Activated B cell treated with CpG ODN at 0.5 μM for 24 hours (primary cell): ENCODE measurements at places on chromosomes 3 and 15. TPM values are rescaled to one million over a fixed set of nuclear protein-coding genes. Genes with fewer than 3 reads are reported as not detected.
A peak's percentile ranks its signal among the peaks of the same experiment; 100 is the strongest.

The CCRL2 gene
- 1.9 TPM in 2 replicates for total RNA-seq

The MITF gene
- 0.32 TPM in 1 of 2 replicates, not detected in the other for total RNA-seq

DNA sequence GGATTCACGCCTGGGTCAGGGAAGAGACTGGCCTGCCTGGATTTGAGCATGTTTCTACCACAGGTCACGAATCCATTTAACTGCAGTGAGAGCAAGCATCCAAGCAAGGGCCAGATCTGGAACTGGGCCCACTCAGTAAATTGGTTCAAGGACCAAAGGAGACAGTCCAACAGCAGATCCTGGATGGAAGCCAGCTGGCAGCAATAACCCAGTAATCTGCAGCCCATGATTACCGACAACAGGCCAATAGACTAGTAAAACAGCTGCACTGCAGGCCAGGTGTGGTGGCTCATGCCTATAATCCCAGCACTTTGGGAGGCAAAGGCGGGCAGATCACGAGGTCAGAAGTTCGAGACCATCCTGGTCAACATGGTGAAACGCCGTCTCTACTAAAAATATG lies 11.8 kb downstream of the SAMD7 start:
- H3K27ac ChIP-seq = peak overlapping the region; percentile 19
- no peaks in the 10 kb centered on the region for H3K36me3 ChIP-seq
- no peak for DNase-seq

- no peak for DNase-seq
These were observed 57.7 kb downstream of the FEM1B start for GRCh38 chr15:68335251-68335650.

- no peaks in the 10 kb centered on the region for H3K36me3 ChIP-seq
- DNase-seq = no peak
- peaks cover 13% of the 10 kb centered on the region for H3K27me3 ChIP-seq
- no peaks in the 10 kb centered on the region for H3K4me1 ChIP-seq
- H3K4me3 ChIP-seq = no peak overlapping the region
- no peak overlapping the region for H3K27ac ChIP-seq
These were observed 32.9 kb downstream of the SPSB4 start for GRCh38 chr3:141083836-141084649.

- H3K27me3 ChIP-seq = no peaks in the 10 kb centered on the region
- peaks cover 64% of the 10 kb centered on the region for H3K4me1 ChIP-seq
- no peak for DNase-seq
- H3K27ac ChIP-seq = peak overlapping the region; percentile 91
These were observed 108.8 kb downstream of the KLF13 start for GRCh38 chr15:31435261-31435911.
